ENCODE measurements at places on chromosomes 16 and 17. TPM values are rescaled to one million over a fixed set of nuclear protein-coding genes. Genes with fewer than 3 reads are reported as not detected.

Gene ZNF267
- 25.9 TPM for total RNA-seq

GRCh38 chr17:66522591-66523272, 220.3 kb downstream of the PRKCA start:
- DNase-seq: no peak

DNA sequence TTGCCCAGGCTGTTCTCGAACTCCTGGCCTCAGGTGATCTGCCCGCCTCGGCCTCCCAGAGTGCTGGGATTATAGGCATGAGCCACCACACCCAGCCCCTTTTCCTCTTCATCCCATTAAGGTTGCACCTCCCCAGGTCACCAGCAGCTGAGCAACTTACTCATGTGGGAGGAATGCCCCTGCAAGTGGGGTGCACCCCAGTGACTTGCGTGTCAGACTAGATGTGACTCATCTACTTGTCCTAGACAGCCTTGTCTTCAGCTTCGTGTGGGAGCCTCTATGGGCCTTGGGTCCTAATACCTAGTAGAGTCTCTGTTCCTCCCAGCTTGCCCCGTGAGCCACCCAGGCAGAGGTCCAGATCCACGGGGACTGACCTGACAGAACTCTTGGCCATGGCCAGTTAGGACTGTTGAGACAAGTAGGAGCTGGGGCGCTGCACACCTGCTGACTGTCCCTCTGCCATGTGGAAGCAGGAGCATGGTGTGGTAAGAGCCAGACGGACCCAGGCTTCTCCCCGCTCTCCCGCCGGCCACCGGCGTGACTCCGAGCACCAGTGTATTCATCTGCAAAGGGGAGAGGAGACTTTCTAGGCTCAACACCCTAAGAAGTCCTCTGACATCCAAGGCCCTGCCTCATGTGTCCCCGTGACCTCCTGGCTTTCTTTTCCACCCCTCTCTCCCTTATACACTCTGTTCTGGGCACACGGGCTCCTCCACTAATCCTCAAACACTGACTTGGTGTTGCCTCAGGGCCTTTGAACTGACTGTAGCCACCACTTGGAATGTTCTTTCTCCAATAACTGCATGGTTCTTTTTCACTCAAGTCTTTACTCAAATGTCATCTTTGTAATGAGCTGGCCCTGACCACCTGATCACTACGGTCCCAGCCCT, 11.6 kb upstream of the CBX4 start:
- DNase-seq: no peak

Gene CIBAR2
- not detected for total RNA-seq

- DNase-seq: no peak
These were observed at the start of gene KRTAP29-1 for GRCh38 chr17:41301916-41302901. Gene KRTAP29-1, minus strand, starts transcription at chr17:41302851. Its CDS starts 0 bp downstream, at chr17:41302851.

Gene CSH2
- not detected for total RNA-seq

- no peak for DNase-seq
These were observed 73.0 kb downstream of the ERCC4 start for GRCh38 chr16:13992976-13993375.

GRCh38 chr16:87834005-87834667, 35.2 kb downstream of the SLC7A5 start:
- no peak for DNase-seq

DNA sequence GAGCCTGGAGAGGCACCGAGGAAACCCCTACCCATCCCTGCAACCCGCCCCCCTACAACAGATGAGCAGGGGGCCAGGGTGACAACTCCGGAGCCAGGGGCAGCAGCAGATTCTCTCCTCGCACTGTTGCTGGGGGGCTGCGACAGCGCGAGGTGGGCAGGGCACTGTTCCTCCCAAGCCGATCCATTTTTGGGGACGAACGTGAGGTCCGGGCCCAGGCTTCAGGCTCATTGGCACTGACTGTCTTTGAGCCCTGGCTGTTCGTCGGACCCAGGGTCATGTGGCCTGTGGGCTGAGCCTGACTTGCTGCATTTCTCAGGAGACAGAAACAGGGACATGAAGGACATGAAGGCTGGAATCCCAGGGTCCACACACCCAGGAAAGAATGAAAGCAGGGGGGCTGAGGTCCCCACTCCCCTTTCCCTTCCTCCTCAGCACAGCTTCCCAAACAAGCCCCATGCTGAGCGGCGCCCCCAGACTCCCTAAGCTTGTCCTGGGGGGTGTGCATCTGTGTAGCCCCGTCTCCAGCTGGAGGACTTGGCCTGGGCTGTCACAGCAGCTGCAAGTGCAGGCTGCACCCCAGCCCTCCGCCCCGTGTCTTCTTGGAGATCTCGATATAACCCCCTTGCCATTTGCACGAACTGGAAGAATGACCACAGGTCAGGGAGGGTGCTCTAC, 18.7 kb downstream of the CEP295NL start:
- no peak for DNase-seq

GRCh38 chr17:75225016-75225415, 19.5 kb downstream of the NUP85 start:
- DNase-seq: no peak

GRCh38 chr17:75341784-75342486, 52.7 kb upstream of the SLC25A19 start:
- no peak for DNase-seq

DNA sequence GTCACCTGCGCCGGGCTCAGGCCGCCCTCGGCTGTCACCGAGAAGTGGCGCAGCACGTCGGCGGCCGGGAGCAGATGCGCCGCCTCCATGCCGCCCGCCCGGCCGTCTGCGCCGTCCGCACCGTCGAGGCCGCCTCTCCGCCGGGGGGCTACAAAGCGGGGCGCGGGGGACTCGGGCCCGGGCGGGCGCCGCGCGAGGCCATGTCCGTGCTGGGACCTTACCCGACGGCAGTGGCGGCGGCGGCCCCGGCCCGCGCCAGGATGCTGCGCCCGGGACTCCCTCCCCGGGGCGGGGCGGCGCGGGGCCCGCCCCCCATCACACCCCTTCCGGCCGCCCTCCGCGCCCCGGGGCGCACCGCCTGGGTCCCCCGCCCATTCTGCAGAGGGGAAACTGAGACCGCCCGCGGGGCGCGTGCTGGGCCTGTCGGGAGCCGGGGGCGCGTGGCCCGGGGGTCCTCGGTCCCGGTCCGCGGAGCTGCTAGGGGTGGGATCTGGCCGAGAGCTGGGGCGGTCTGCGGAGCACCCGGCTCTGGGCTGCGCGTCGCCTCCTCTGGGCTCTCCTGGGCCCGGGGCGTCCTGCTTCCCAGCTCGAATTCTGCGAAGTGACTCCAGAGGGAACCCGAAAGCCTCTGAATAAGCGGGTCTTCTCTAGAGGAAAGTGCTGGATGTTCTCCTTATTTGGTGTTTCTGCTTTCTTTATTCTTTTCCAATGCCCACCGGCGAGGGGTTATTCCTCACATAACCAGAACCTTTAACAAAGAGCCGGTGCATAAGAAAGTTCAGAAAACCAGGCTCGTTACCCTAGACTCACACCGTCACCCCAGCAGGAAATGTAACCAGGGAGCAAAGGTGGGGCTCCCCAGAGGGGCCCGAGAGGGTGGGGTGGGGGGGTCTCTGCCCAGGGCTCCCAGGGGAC, at the start of gene ATP2A3:
ATP2A3 (minus strand) TSS at position 235 of the 915 bp plus-strand sequence; CDS start at position 89, 146 bp downstream.
- peak; percentile 14 for DNase-seq

DNA sequence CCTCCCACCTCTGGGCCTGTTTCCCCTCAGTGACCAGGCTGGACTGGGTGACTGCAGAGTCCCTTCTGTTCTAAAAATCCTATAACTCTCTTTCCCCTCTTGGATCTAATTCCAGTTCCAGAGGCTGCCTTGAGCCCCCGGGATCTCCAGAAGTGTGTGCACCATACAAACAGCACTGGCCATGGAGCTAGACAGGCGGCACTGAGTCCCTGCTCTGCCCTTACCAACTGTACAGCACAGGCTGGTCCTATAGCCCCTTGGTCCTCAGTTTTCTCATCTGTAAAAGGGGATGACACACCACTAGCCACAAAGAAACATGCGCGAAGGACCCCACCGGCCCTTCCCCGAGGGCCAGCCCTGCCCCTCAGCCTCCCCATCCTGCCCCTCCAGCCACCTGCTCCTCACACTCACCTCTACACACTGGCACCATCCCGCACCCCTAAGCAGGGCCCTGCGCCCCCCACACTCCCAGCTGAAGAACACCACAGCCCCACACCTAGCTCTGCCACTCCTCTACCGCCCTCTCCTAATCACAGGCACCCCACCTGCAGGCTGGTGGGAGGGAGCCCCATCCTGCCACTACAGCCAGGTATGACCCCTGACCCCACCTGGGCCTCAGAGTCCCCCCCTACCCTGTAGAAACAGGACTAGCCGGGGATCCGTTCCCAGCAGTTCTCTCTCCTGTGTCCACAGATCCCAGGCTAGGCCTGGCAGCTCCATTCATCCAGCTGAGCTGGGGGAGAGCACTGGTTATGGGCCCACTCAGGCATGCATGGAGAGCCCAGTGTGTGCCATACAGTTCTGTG, 913 bp upstream of the KRT16 start:
- DNase-seq: no peak

DNA sequence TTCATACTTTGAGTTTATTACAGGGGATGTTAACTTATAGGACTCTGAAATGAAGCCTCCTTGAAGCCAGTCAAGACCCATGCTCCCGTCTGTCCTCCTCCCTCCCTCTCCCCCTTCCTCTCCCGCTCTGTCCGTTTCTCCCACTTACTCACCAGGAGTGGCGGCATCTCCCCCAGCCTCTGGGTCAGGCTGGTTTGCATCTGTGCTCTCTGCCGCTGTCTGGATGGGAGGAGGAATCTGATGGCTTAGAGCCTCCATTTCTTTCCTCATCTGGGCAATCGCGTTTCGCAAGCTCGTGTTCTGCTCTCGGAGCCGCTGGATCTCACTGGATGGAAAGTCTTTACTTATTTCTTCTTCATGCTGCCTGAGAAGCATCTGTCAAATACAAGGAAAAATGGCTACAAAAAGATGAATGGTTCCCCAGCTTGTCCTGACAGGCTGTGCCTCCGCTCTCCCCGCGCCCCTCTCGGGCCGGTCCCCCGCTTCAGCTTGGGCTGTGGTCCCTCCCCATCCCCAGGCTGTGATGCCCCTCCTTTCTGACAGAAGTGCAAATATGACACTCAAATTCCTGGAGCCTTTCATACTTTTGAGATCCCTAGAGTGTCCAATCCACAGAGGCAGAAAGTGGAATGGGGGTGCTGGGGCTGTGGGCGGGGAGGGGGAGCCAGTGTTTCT, 40.0 kb downstream of the CCDC57 start:
- no peak for DNase-seq

Gene FBXW10
- total RNA-seq: 1.2 TPM

Gene TBC1D3C
- total RNA-seq: not detected

Gene TEKT1
- not detected for total RNA-seq

Gene HS3ST3A1
- 1.6 TPM for total RNA-seq

Gene PLXDC1
- 8.2 TPM for total RNA-seq

Gene GRIN2A
- total RNA-seq: 0.11 TPM

DNA sequence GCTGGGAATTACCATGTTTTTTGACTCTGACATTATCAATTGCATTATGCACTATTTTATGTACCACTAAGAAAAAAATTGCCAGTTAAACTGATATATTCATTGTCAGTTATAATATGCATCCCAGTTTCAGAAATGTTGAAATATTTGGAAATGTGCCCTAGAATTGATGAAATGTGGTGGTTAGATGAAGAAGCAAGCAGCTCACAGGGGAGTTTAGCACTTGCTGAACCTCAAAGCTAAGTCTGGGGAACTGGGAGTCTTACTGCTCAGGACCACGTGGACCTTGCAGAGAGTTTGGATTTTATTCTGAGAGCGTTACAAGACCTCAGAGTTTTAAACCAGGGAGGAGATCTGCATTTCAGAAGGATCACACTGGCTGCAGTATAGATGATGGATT, 67.9 kb downstream of the TNRC6C start:
- DNase-seq: no peak

Gene KRTAP2-1
- not detected for total RNA-seq

Gene ALOX15
- total RNA-seq: not detected

Gene CCL5
- total RNA-seq: 2.1 TPM

Gene RNF112
- 3.5 TPM for total RNA-seq

DNA sequence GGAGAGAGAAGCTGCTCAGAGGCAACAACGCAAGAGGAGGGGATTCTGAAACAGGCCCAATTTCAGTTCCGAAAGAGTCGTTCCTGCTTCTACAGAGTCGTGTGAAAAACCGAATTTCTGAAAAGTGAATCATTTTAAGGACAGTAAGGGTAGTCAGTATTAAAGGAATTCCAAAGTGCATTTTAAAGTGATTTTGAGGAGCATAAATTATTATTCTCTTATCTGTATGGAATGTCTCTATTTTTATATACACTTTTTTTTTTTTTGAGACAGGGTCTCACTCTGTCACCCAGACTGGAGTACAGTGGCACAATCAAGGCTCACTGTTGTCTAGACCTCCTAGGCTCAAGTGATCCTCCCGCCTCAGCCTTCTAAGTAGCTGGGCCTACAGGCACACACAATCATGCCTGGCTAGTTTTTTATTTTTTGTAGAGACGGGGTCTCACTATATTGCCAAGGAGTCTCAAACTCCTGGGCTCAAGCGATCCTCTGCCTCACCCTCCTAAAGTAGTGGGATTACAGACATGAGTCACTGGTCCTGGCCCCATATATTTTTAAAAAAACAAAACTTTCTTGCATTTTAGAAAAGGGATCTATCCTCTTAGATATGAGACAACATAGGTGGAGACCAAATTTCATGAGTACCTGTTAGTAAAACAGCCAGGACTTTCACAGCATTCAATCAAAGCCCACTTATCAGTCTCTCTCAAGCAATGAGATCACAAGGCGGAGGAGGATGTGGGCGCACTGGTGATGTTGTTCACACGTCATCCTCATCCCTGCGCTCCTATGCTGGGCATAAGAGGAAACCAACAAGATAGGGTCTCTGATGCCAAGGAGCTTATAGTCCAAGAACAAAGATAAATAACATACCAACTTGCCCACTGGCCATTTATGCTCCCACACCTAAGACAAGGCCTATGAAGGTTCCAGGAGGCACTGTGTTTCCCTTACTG, 53.2 kb downstream of the SMG6 start:
- no peak for DNase-seq

Gene ZG16
- not detected for total RNA-seq

Gene KCNJ2
- 2.3 TPM for total RNA-seq

Gene TBC1D3
- not detected for total RNA-seq

DNA sequence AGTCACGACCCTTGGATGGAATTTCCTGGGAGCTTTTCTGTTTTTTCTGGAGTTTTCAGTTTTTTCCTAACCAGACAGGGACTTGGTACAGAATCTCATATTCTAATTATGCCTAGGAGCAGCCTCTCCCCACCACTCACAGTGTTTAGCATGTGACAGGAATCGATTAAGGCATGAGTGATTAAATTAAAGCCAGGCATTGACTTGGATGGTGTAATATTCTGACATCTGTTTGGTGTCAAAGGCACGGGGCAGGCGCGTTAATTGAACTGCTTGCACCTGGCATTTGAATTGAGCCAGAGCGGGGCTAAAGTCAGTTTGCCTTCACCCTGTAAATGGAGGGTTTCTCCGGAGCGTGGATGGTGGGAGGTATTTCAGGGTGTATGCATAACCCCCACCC, 11.9 kb downstream of the MAPT start:
- DNase-seq: no peak

- no peak for DNase-seq
These were observed 219.4 kb upstream of the CIBAR2 start for GRCh38 chr16:85331688-85332087.

Measured in thyroid gland (tissue), 4 donors.